GM23248 (cell line): ENCODE measurements at places on chromosomes 1 and 21. TPM values are rescaled to one million over a fixed set of nuclear protein-coding genes. Genes with fewer than 3 reads are reported as not detected.

Gene TMPRSS3
- polyA plus RNA-seq: not detected in 2 replicates

Gene DCST2
- 0.14 and 0.16 TPM in 2 replicates for polyA plus RNA-seq

Gene LAD1
- polyA plus RNA-seq: not detected in 2 replicates

Gene IGSF9
- polyA plus RNA-seq: 0.13 TPM in 1 of 2 replicates, not detected in the other

Gene MASP2
- 0.10 and 0.16 TPM in 2 replicates for polyA plus RNA-seq

Gene LCE3E
- polyA plus RNA-seq: not detected in 2 replicates

Gene NUP210L
- polyA plus RNA-seq: not detected in 2 replicates

Gene OLFML3
- polyA plus RNA-seq: 141 and 149 TPM in 2 replicates

Gene LCE1D
- not detected in 2 replicates for polyA plus RNA-seq

Gene KAZN
- polyA plus RNA-seq: 7.2 TPM in 2 replicates

Gene CLCA1
- polyA plus RNA-seq: not detected in 2 replicates

Gene MEX3A
- 0.05 TPM in 2 replicates for polyA plus RNA-seq

Gene PAQR7
- polyA plus RNA-seq: 12.7 and 12.9 TPM in 2 replicates

Gene GMEB1
- polyA plus RNA-seq: 8.2 and 9.0 TPM in 2 replicates

Gene AK4
- 108 and 110 TPM in 2 replicates for polyA plus RNA-seq

Gene IQGAP3
- polyA plus RNA-seq: 5.5 and 5.6 TPM in 2 replicates

Gene OTUD7B
- 3.1 and 3.5 TPM in 2 replicates for polyA plus RNA-seq

Gene PAQR6
- polyA plus RNA-seq: 0.38 and 0.81 TPM in 2 replicates

Gene GJA9
- not detected in 2 replicates for polyA plus RNA-seq

Gene HPCAL4
- polyA plus RNA-seq: not detected in 2 replicates

Gene MPZL1
- 284 and 289 TPM in 2 replicates for polyA plus RNA-seq

Gene LPAR3
- polyA plus RNA-seq: not detected in 2 replicates

Gene CDK18
- not detected in 2 replicates for polyA plus RNA-seq

Gene SPRR3
- polyA plus RNA-seq: not detected in 2 replicates

Gene OPTC
- polyA plus RNA-seq: not detected in 2 replicates

Gene ELAVL4
- 0.13 and 0.18 TPM in 2 replicates for polyA plus RNA-seq

Gene B3GALT2
- 2.5 and 2.8 TPM in 2 replicates for polyA plus RNA-seq

Gene UQCRHL
- 0.60 and 0.65 TPM in 2 replicates for polyA plus RNA-seq

Gene PSRC1
- polyA plus RNA-seq: 11.6 and 15.3 TPM in 2 replicates

Gene CA14
- 0.16 TPM in 1 of 2 replicates, not detected in the other for polyA plus RNA-seq

Gene VSIG8
- not detected in 2 replicates for polyA plus RNA-seq

Gene SPOCD1
- polyA plus RNA-seq: 27.8 and 27.9 TPM in 2 replicates

Gene PADI1
- polyA plus RNA-seq: 0.11 and 0.14 TPM in 2 replicates

Gene MTF2
- 17.6 and 21.4 TPM in 2 replicates for polyA plus RNA-seq

Gene CELA2B
- polyA plus RNA-seq: not detected in 2 replicates

Gene SLC45A1
- 1.9 and 3.3 TPM in 2 replicates for polyA plus RNA-seq

Gene SH2D1B
- polyA plus RNA-seq: 0.38 TPM in 1 of 2 replicates, not detected in the other

Gene C1QB
- not detected in 2 replicates for polyA plus RNA-seq
